ENCODE measurements at places on chromosomes 4 and X.

DNA sequence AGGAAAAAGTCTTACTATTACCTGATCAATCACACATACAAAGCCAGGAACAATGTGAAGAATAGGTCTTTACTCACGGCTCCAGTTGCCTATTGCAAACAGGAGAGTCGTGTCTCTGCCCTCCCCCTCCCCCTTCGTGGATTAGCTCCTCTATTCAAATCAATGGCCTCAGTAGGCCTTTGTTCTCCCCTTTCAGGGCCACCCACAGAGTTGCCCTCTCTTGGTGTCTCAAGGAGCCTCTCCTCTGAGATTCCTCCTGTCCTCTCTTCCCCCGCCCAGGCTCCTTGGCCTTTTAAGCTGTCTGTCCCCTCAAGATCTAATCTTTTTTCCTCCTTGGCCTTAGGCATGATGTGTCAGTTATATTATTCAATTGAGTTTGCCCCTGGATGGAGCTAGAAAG lies 107.2 kb upstream of the NALF2 start:
- no peak for DNase-seq

DNA sequence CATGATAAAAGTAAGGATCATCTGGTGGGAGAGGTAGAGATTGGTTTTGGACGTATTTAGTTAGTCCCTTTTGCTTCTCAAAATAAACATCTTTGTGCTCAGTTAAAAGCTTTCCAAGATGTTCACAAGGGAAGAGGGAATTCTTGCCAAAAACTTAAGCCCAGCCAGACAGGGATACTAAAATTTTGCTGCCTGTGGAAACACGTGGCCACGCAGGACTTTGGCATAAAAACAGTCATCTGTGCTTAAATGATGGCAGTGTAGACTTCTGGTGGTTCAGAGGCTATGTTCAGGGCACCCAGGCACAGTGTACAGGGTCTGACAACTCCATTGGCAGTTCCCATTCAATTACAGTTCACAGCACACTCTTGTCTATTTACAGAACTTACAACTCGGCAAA lies 93.2 kb upstream of the JADE1 start:
- no peak for DNase-seq

DNA sequence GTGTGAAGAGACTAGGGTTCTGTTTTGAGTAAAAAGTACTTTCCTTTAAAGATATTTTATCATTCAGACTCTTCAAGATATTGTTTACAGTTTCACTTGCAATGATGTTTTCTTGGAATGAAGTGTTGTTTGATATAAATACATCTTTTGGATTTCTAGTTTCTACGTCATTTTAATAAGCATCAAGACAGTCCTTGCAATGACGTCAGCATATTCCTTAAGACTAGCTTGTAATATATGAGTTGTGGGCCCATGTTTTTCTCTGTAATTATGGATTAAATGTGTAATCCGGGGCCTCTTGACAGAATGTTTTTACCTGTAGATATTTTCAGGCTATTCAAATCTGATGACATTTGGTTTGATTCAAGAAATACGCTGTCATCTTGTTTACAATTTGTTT lies 66.1 kb downstream of the RBMX2 start:
- no peak for DNase-seq

DNA sequence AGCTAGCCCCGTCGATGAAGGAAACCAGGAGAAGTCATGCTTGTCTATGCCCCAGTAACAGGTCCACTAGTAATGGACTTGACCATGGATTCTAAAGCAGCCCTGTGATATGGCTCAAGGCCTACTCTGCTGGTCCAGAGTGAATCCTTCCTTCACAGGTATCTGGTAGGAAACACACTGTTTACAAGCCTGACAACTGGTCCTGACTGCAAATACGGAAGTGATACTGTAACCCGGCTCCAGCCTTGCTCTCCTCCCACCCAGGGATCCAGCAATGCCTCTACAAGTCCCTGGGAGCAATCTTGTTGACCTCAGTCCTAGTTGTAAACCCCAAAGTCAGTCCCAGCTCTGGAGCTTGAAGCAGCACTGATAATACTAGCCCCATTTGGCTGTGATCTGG lies 239.2 kb upstream of the GRID2 start:
- DNase-seq, result no peak

GRCh38 chrX:1359477-1359873 lies 22.9 kb downstream of the IL3RA start:
- DNase-seq, result no peak

DNA sequence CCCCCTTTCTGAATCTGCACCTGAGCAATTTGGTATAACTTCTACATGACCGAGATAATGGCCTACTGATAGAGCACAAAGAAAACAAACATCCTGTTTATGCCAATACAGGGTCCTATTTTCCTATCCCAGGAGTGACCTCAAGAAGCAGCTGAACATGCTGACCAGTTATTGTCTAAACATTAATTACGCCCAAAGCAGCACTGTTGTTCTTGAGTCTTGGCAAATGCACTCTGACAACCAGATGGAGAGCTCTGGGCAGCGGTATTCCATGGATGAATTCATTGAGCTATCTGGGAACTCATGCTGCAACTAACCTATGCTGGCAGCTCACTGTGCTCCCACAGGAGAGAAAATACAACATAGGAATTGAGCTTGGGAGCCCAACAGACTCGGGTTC lies 52.6 kb downstream of the PCYT1B start:
- DNase-seq, result no peak

- peak; percentile 34 for DNase-seq
Measured at GRCh38 chr4:73019462-73020047, 50.0 kb downstream of the COX18 start.

- DNase-seq, result no peak
Measured at GRCh38 chr4:158090323-158090722, 82.5 kb downstream of the GASK1B start.

DNA sequence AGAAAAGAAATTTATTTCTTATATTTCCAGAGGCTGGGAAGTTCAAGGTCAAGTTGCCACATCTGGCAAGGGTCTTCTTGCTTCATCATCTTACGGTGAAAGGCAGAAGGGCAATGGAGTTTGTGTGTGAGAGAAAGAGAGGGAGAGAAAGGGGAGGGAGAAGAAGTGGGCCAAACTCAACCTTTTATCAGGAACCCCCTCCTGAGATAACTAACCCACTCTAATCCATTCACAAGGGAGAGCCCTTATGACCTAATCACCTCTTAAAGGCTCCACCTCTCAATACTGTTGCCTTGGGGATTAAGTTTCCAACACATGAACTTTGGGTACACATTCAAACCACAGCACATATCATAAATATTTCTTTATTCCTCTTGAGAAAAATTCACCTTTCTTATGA lies 203.3 kb upstream of the FAM241A start:
- DNase-seq, result no peak

GRCh38 chr4:61201961-61202637 lies 2.0 kb downstream of the ADGRL3 start:
- DNase-seq, result no peak

- DNase-seq, result no peak
Measured at GRCh38 chr4:1447676-1448588, 41.7 kb upstream of the NKX1-1 start.
